Fibroblast of skin of right biceps (primary cell): ENCODE measurements at places on chromosomes 5 and 9.

DNA sequence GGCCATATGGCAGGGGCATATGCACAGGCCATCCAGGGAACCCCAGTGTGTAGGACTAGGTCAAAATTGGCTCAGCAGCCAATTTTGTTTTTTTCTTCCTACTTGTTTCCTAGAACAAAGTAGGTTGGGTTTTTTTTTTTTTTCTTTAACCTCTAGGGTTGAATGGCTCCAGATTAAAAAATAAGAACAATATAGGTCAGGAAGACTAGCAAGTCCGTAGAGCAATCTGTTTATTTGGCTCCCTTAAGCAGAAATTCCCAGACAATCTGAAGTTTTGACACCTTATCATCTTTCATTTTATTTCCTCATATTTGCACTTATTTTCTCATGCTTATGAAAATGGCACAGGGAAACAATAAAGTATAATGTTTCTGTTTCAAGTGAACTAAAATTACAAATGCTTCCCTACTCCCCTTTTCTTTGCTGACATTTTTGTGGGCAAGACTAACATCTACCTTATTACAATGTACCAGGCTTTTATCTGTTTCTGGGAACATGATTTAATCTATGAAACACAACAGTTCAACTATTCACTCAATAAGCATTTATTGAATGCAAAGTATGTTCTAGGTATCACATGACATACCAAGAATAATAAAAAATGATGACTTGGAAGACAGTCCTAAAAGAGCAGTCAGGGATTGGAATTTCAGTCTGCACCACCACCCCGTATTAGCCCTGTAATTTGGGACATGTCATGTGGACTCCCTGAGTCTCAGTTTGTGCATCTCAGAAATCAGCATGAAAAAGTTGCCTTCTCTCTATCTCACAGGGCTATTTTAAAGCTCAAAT is 30.5 kb downstream of the TLR4 start:
- DNase-seq = peak; percentile 50

DNA sequence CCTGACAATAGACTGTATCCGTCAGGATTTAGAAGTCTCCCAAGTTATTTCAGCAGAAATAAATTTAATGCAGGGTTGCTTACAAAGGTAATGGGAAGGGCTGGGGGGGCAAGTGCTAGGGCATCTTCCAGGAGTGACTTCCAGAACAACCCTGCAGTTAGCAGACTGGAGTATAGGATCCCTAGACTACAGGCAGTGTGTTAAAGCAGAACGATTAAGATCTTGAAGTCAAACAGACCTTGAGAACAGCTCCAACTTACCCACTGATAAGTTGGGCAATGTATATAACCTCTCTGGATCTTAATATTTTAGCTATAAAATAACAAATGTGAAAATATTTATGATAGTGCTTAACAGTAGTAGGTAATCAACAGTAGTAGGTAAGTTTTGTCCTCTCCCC is 113.6 kb upstream of the LIFR start:
- DNase-seq = no peak

GRCh38 chr5:145853781-145854376 is 18.7 kb upstream of the PRELID2 start:
- DNase-seq = no peak

DNA sequence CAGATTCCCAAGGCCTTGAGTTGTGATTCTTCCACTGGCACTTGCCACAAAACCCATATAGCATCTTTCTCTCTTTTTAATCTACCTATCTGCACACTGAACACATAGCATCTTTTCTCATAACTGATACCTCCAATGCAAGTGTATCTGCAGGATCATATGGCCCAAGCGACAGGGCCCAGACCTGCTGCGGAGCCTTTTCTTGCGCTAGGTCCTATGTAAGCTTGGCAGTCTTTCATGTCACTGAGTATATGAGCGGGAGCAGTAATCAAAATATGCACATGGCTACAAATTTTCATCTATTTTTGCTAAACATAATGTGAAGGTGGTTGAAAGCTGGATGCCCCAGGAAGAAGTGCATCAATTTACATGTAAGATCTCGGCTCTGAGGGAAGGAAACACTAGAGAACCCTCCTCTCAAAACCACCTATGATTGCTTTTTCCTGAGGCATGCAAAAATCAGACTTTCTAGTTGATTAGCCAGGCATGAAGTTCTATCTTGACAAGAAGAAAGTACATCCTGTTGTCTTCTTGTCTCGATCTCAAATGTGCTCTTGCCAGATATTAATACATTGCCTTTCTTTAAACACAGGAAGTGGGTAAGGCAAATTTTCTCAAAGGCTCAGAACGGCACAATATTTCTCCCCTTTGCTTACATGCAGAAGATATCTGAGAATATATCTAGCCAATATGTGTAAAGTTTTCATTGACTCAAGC is 26.9 kb upstream of the CEMIP2 start:
- no peak for DNase-seq

GRCh38 chr9:124298646-124299235 is 41.0 kb downstream of the NEK6 start:
- DNase-seq = no peak

- DNase-seq = peak; percentile 23
Measured at GRCh38 chr9:114155995-114156656, 789 bp downstream of the COL27A1 start.

DNA sequence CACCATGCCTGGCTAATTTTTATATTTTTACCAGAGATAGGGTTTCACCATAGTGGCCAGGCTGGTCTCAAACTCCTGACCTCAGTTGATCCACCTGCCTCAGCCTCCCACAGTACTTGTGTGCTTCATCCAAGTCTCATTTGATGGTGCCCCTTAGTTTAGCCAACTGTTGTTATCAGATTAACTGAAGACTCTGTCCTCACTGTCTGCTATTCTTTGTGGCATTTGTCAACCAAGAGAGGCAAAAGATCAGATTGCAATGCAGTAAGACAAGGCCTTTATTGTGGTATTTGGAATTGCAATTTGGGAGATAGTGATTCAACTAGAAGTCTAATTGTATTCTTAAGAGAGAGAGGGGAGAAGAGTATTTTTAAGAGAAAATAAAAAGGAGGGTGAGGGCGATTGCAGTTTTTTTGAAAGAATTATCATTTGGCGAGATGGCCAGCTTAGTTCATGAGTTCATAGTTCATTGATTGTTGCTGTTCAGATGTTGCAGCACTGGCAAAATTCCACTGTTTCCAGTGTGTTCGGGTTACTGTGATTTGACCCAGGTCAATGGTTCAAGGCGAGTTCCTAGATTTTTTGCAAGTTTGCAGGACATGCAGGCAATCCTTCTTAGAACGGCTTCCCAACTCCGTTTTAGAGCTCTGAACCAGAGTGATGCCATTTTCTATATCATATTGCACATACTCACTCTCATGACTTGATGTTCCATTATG is 1156.9 kb downstream of the CDH9 start:
- no peak for DNase-seq

- DNase-seq = no peak
Measured at GRCh38 chr5:2381070-2381469, 370.4 kb downstream of the IRX2 start.

DNA sequence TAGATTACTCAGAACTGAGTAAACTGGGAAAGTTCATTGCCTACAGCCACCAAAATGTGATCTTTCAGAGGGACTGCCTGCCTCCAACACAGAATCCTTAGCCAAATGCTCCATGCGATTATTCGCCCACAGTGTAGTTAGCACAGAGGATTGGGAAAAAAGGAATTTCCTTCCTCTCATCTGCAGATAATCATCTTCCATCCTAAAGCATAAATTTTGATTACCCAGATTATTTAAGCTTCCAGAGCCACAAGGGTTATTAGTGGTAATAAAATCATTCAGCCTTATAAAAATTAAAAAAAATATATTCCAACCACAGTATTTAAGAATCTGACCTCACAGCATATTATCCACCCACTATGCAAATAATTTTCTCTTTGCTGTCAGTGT is 285.3 kb upstream of the GRAMD2B start:
- DNase-seq = peak; percentile 64

GRCh38 chr5:101176605-101177004 is 273.5 kb upstream of the ST8SIA4 start:
- DNase-seq = no peak

- no peak for DNase-seq
Measured at GRCh38 chr5:64649512-64649911, 40.8 kb upstream of the SHISAL2B start.

- DNase-seq = no peak
Measured at GRCh38 chr9:32533816-32534215, 7.8 kb upstream of the RIGI start.

DNA sequence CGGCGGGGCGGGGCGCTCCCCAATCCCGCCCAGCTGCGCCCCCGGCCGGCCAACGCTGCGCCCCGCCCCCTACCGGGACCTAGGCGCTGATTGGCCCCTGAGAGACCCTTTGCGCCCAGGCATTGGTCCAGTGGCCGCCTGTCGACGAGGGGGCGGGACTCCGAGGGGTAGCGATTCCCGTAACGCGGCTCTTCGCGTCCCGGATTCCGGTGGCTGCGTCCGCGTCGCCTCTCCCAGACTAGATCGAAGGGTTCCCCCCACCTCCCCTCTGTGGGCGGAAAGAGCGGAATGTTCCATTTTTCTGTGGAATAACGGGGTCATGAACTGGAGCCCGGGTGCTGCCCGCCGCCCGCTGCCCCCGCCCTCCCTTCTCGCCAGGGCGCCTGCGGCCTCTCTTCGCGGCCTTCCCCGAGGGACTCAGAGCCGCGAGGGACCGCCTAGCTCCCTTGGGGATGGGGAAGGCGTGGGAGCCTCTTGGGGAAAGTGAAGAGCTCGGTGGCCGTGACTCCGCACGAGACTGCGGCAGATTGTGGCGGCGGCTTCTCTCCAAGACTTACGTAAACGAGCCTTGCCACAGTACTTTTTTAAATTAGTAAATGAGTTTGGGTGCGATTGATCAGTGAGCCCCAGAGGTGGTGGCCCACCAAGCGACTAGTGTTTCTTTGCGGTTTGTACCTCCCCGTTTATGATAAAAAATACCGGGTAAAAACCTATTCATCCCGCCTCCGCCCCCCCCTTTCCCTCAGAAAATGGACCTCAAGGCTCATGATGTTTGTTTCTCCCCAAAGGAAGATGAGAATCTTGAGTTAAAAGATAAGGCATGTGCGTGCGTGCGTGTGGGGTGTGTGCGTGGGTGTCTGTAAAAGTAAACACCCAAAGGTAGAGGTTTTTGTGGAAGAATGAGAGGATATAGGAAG is 493 bp upstream of the IL6ST start:
- peak; percentile 98 for DNase-seq

- no peak for DNase-seq
Measured at GRCh38 chr5:168011096-168011495, 280.3 kb upstream of the WWC1 start.

- peak; percentile 34 for DNase-seq
Measured at GRCh38 chr9:34332076-34332964, 3.0 kb downstream of the NUDT2 start.

DNA sequence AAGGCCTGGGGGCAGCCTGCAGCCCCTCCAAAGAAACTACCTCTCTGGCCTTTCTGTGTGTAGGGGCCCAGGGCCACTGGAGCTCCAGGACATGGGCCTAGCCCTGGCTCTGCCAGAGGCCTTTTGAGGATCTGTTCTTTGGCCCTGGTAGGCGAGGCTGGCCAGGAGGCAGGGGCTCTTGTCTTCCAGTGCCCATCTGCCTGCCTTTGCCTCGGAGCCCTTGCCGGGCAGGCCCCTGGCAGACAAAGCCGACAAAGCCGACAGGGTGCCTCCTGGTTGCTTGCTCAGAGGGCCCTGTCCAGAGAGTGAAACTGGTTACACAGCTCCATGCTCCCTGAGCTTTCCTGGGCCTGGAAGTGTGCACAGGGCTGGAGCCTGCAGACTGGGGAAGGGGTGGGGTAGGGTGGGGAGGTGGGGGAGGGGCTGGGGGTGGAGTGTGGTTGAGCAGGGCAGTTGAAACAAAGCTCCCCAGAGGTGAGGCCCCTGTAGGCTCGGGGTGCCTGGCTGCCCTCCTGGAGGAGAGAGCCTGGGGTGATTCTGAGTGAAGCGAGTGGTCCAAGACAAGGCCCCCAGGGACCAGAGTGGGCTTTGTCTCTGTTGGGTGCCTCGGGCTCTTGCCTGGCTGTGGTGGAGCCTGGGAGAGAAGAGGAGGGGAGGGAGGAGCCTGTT is 29.3 kb downstream of the PTPA start:
- peak; percentile 80 for DNase-seq

- DNase-seq = peak; percentile 37
Measured at GRCh38 chr5:50666261-50667022, at the start of gene PARP8. Gene PARP8, plus strand, starts transcription at chr5:50666637. Its CDS starts 459 bp downstream, at chr5:50667096.

- DNase-seq = no peak
Measured at GRCh38 chr9:133512253-133513213, 12.2 kb downstream of the MYMK start.

- no peak for DNase-seq
Measured at GRCh38 chr9:76158713-76159112, 235.5 kb downstream of the RFK start.

- DNase-seq = peak; percentile 28
Measured at GRCh38 chr5:131747180-131748105, 49.4 kb downstream of the FNIP1 start.

DNA sequence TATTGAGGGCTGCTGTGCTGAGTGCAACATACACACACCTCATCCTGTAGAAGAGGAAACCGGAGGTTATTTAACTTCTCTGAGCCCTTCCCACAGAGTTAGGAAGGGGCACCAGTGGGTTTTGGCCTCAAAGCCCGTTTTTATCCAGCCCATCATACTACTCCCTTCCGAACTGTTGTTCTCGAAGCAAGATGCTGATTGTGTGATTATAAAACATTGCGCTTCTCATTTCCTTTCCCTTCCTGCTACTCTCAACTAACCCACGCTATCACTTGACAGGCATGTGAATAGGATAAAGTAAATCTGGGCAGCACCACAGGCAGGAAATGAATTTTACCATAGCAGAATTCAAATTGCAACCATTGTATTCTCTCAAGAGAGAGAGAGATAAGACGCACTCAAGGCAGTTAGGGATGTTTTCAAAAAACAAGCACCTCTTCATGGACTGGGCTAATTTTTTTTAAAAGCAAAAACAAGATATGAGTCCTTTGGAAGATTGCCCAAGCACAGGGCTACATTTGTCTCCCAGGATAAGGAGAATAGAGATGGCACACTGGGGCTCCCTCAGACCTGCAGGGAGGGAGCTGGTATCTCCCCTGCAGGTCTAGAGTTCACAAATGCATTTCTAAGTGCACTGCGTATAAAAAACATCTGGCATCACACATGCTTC is 52.6 kb downstream of the GNA14 start:
- DNase-seq = no peak

DNA sequence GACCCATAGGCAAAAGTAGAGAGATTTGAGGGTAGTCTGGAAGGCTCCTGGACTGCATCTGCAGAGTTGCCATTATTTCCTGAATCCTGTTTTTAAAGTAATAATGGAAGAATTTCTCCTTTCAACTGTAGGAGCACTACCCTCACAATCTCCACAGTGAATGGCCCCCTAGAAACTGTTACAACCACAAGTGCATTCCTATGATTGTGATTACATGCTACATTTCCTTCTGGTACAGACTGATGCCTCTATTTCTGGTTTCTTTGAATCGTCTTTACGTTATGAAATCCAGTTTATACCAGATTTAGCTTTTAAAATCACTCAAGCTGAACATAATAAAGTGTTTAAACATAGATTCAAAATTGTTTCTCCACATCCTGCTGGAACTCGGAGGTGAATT is 49.4 kb downstream of the FRMPD1 start:
- DNase-seq = peak; percentile 4

DNA sequence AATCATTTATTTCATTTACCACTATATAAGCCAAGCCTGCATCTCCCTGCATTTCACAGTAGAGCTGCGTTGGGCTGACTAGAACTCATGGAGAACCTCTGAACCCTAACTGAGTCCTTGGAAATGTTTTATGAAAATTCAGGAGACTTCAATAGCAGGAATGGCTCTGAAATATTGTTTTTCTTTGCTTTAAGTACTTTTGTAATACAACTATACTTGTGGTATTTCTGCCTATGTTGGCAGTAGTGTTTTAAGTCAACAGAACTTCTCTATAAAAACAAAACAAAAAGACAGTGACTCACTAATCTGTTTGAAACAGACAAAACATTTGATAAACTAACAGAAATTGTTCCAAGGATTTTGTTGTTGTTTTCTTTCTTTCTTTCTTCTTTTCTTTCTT is 489.2 kb upstream of the MEF2C start:
- no peak for DNase-seq
